ENCODE measurements at places on chromosomes 6 and 20. TPM values are rescaled to one million over a fixed set of nuclear protein-coding genes. Genes with fewer than 3 reads are reported as not detected.

DNA sequence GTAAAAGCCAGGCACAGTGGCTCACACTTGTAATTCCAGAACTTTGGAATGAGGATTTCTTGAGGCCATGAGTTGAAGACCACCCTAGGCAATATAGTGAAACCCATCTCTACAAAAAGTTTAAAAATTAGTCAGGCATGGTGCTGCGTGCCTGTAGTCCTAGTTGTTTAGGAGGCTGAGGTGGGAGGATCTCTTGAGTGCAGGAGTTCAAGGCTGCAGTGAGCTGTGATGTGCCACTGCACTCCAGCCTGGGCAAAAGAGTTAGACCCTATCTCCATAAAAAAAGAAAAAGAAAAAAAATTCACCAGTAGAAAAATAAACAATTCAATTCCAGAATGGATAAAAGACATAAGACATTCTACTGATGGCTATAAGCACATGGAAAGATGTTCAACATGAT lies 104.9 kb upstream of the LGSN start:
- no peak for DNase-seq

- no peak for DNase-seq
These were observed 196.4 kb upstream of the GMDS start for GRCh38 chr6:2441601-2442475.

DNA sequence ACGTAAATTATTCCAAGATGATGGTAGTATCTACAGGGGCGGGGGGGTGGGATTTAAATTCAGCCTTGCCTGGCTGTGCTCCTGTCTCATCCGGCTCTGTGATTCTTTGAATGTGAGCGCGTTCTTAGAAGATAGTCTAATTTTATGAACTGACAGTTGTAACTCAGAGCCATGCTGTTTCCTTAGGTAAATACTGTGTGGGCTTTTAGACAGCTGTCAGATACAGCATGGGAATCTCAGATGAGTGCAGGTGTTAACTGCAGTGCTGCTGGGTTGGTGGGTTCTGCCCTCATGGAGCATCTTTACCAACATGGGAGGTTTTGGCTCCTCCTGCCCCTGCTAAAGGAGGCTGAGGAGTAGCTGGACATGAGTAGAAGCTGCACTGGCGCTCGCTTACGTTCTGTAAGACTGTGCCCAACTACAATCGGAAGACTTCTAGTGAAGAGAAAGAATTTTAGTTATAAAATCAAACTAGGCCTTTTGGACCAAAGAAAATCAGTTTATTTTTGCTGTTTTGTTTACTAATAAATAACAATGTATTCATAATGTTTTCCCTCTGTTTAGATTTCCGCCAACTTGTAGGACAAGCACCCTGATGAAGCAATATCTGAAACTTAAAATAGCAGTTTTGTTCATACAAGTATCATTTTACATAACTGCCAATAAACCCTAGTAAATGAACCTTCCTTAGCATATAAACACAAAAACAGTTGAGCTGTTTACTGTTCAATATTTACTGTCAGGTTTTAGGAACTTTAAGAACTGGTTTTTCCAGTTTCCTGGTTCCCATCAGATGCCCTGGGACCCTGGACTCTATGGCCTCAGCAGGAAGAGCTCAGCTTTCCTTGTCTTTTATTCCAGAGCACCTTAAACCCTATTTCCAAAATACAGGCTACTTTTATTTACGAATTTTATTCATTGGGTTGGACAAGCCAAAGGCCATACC lies 66.1 kb downstream of the FAM120B start:
- DNase-seq, result no peak

GRCh38 chr6:136718476-136718875 lies 73.8 kb downstream of the MAP3K5 start:
- DNase-seq, result no peak

DNA sequence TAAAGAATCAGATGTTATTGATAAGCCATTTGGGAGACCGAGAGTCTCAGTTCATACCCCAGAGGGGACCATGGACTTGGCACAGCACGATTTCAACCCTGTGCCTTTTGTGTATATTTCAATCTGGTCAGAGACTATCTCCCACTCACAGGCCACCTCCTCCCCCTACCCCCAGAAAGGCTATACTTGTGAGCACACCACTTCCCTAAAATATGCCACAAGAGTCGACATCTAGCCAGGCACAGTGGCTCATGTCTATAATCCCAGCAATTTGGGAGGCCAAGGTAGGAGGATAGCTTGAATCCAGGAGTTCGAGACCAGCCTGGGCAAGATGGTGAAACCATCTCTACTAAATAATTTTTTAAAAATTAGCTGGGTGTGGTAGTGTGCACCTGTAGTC lies 13.6 kb upstream of the TCF15 start:
- no peak for DNase-seq

The HIVEP1 gene
- 16.9 TPM for total RNA-seq

The C20orf144 gene
- not detected for total RNA-seq

The COL12A1 gene
- total RNA-seq, result 147 TPM

The MYB gene
- total RNA-seq, result 7.4 TPM

The DOK5 gene
- not detected for total RNA-seq

Data from M059J (cell line).